ENCODE measurements at places on chromosomes 2 and 18.

DNA sequence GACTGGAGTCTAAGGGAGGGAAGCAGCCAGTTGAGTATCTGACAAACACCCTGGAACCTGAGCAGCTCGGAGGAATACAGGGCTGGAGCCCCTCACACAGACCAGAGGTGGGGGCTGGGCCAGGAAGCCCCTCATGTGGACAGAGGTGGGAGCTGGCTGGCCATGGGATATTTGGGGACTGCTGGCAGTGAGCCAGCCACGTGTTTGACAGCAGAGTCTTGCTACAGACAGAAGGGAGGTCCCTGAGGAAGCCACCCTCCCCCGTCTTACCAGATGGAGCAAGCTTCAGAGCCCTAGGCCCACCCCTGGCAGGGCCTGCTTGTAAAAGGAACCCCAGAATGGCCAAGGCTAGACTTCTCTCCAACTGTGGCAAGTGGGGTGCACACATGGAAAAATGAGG is 3.6 kb upstream of the MTERF4 start:
- no peak for DNase-seq

- DNase-seq, result no peak
Observed at GRCh38 chr18:4416976-4417375, 38.1 kb downstream of the DLGAP1 start.

DNA sequence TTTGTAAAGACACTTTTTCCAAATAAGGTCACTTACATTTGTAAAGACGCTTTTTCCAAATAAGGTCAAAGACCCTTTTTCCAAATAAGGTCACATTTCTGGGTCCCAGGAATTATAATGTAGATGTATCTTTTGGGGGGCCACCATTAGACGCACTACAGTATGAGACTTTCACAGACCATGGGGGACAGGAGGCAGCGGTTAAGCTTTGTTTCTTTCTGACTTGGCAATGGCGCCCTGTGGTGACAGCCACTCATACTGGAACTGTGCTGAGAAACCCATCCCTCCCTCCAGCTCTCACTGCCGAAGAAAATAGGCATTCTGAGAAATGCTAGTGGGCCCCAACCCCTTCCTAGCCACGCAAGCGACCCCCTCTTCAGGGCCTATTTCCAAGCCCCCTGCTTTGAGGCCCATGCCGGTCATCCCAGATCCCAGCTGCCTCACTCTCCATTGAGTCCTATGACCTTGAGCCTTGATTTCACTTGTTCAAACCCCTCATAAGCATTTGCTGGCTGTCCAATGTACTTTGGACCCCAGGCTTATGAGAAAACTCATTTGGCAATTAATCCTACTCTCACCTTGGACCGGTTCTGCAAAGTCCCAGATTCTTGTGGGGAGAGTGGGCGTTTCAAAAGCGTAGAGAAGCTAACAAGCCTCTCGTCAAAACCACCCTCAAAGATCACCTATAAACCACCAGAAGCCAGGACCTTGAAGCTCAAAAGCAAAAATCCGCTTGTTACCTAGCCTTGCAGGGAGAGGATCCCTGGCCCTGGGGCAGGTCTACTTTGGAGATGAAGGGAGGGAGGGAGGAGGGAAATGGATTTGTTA is 11.3 kb upstream of the SPATA3 start:
- no peak for DNase-seq

GRCh38 chr2:177516824-177517544 is 124.4 kb downstream of the AGPS start:
- no peak for DNase-seq

DNA sequence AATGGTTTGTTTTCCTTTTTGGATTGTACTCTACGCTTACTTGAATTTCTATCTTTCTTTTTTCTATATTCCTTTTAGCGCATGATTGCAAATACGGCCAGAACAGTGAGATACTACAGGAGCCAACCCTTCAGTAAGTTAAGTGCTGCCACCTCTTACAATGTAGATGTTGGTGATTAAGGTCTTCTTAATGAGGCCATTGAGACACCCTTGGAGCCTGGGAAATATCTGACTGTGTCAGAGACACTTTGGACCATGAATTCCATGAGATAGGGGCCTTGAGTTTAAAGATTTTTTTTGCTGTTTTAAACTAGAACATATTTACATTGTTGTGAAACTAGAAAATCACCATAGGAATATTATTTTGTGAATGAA is 27.1 kb upstream of the MAP3K20 start:
- no peak for DNase-seq

Data from NCI-H1092 (cell line).